ENCODE measurements at places on chromosomes 12 and 14.

GRCh38 chr12:131749618-131750315 is 38.9 kb downstream of the SFSWAP start:
- no peak for DNase-seq

DNA sequence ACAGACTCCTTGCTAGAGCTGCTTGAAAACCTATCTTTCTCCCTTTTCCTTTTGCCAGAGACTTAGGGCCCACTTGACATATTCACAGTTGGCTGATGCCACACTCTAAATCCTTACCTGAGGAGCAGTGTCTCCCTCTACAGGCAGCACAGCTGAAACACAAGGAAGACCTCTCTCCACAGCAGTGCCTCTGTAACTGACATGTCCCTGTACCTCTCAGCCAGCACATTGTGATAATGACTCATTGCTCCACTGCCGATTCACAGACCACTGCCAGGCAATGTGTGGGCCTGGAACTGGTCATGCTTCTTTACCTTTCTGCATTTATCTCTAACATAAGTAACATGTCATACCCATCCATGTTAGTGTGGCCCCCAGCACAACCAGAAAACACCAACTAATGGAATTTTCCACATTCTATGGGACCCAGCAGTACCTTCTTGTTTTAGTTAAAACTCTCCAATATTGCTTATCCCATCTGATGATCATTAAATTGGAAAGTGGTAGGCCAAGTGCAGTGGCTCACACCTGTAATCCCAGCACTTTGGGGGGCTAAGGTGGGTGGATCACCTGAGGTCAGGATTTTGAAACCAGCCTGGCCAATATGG is 56.5 kb downstream of the GTF2A1 start:
- DNase-seq: peak; percentile 6

DNA sequence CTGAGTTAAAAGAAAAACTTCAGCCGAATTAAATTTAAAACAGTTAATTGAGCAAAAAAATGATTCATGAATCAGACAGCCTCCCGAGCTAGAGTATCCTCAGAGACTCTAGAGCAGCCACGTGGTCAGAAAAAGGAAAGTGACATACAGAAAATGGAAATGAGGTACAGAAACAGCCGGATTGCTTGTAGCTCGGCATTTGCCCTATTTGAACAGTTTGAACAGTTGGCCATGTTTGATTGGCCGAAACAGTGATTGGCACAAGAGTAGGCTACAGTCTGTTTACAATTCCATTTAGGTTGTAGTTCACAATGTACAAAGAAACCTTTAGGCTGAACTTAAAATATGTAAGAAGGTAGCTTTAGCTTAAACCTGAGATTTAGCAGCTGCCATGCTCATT is 12.9 kb upstream of the OXA1L start:
- no peak for DNase-seq

GRCh38 chr12:20549108-20549719 is 145.9 kb upstream of the SLCO1C1 start:
- DNase-seq: no peak

DNA sequence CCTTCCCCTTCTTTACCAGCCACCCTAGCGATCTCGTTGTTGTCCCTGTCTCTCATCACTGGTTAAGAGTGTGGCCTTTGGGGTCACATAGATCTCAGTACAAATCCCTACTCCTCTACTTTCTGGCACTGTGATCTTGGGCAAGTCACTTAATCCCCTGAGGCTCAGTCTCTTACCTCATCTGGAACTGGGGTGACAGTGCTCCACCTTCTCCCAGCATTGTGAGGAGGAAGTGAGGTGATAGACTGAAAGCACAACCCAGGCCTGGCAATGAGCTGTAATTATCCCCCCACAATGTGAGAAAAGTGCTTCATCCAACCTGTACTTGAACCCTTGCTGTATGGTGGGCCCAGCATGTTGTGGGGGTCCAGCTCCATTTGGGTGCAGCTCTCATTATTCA is 48.0 kb downstream of the IRAK3 start:
- no peak for DNase-seq

GRCh38 chr12:120696626-120697025 is 9.7 kb downstream of the MLEC start:
- no peak for DNase-seq

- no peak for DNase-seq
These were observed 314.9 kb downstream of the TMEM121 start for GRCh38 chr14:105841022-105842009.

- no peak for DNase-seq
These were observed 4.0 kb downstream of the ATG101 start for GRCh38 chr12:52073531-52074381.

DNA sequence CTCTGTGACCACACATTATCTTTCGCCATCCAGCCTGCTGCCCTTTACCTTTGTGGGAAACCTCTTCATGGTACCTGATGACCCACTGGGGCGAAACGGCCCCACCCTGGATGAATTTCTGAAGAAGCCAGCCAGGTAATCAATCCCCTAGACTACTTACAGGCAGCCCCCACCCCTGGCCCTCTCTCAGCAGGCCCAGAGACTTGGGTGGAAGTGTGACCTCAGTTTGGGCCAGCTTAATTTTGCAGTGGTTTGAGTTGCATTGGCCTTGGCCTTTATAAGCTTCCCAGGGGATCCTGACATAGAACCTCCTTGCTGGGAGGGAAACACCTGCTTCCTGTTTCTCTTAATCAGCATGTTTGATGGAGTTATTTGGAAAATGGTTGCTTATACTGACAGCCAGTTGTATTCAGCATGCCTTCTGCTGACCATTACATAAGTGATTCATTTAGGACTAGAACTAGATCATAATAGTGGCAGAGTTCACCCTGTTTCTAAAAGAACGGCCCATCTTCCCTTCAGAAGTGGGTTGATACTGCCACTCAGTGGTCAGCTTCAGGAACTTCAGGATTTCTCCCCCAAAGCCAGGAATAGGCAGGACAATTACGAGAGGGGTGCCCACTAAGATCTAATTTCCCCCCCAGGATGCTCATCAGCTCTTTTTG is 6.1 kb downstream of the SDR39U1 start:
- peak; percentile 86 for DNase-seq

GRCh38 chr12:30753233-30753632 is 1.5 kb downstream of the CAPRIN2 start:
- DNase-seq: no peak

Data from hippocampal formation (tissue), 2 donors.